ENCODE measurements at places on chromosomes 6 and 20. TPM values are rescaled to one million over a fixed set of nuclear protein-coding genes. Genes with fewer than 3 reads are reported as not detected.

Gene ADGRB3
- 1.2 TPM for total RNA-seq

Gene TLDC2
- total RNA-seq, result 1.1 TPM

Gene PLCG1
- total RNA-seq, result 132 TPM

Gene PXDC1
- total RNA-seq, result 88.0 TPM

Gene UCKL1
- 24.2 TPM for total RNA-seq

Gene BMP6
- total RNA-seq, result 3.5 TPM

Gene LST1
- 10.7 TPM for total RNA-seq

Gene HLA-DMB
- 16.4 TPM for total RNA-seq

Gene MAS1
- total RNA-seq, result not detected

Gene TSPO2
- not detected for total RNA-seq

Gene HLA-DRB1
- 44.2 TPM for total RNA-seq

Gene CCR6
- not detected for total RNA-seq

Gene CLPSL1
- total RNA-seq, result not detected

Gene CAGE1
- total RNA-seq, result not detected
